ENCODE measurements at places on chromosomes 2 and 18.

- no peak overlapping the region for H3K4me3 ChIP-seq
- DNase-seq, result no peak
- H3K4me1 ChIP-seq, result peaks cover 24% of the 10 kb centered on the region
- peaks cover 65% of the 10 kb centered on the region for H3K36me3 ChIP-seq
- H3K27ac ChIP-seq, result no peak overlapping the region
Measured at GRCh38 chr2:119371111-119371510, 4.3 kb downstream of the DBI start.

GRCh38 chr18:74081966-74082741 is 65.5 kb downstream of the FBXO15 start:
- peaks cover 13% of the 10 kb centered on the region for H3K4me1 ChIP-seq
- peak overlapping the region; percentile 57 for H3K4me3 ChIP-seq
- no peaks in the 10 kb centered on the region for H3K36me3 ChIP-seq
- peak; percentile 21 for DNase-seq
- H3K27me3 ChIP-seq, result peaks cover 8% of the 10 kb centered on the region
- H3K27ac ChIP-seq, result peak overlapping the region; percentile 62

DNA sequence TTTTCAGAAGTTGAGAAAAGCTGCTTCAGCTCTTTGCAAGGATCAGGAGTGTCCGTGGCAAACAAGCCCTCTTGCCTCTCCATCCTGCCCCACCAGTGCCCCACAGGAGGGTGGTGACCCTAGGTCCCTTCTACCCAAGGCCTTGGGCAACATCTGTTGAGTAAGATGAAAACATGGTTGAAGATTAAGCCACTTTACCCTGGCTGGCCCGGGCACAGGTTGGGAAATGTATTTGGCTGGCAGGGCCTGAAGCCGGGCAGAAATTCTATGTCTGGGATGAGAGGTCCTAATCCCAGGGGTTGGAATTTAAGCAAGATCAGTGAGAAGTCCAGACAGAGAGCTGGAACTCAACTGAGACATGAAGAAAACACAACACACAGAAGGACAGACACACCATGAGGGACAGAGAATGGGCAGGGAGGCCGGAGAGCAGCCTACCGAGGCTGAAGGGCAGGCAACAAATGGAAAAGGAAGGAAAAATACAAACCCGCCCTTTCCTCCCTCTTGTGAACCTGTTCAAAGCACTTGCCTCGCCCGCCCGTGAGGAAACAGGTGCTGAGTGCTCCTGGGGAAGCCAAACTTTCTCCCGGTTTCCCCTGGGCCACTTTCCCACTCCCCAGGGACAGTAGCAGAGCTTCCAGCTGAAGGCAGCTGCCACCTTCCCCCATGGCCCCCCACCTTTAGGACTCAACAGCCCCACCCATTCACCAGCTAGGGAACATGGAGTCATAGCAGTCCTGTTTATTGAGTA is 86.1 kb downstream of the TNS1 start:
- H3K4me3 ChIP-seq, result no peak overlapping the region
- H3K27ac ChIP-seq, result no peak overlapping the region
- peaks cover 3% of the 10 kb centered on the region for H3K36me3 ChIP-seq
- no peaks in the 10 kb centered on the region for H3K4me1 ChIP-seq
- H3K27me3 ChIP-seq, result peaks cover 87% of the 10 kb centered on the region

GRCh38 chr2:223019390-223019930 is 32.5 kb upstream of the KCNE4 start:
- no peak for DNase-seq
- H3K4me3 ChIP-seq, result no peak overlapping the region
- no peaks in the 10 kb centered on the region for H3K36me3 ChIP-seq
- H3K27me3 ChIP-seq, result peaks cover 9% of the 10 kb centered on the region
- no peak overlapping the region for H3K27ac ChIP-seq

DNA sequence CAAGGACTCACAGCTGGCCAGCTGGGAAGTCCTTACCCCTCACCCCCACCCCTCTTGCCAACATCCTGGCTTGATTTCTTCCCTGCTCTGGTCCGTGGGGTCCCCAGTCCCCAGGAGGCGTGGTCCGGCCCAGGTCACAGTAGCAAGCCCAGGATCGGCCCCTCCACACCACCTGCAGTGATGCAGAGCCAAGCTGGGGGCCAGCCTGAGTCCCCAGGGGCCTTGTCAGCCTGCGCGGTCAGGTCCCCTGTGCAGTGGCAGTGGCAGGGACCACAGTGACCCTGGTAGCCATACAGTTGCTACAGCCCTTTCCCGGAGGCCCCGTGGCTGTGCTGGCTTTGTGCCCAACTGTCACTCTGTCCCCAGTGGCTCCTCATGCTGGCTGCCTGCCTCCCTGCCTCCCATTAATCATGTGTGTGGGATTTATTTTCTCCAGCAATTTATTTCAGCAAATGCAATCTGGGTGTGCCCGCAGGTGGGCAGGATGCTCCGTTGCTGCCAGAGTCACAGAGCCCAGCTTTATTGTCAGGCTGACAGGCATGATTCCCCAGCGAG is 8.8 kb upstream of the PRSS56 start:
- no peaks in the 10 kb centered on the region for H3K36me3 ChIP-seq
- H3K4me1 ChIP-seq, result no peaks in the 10 kb centered on the region
- H3K27ac ChIP-seq, result no peak overlapping the region
- no peak for DNase-seq
- H3K4me3 ChIP-seq, result no peak overlapping the region

GRCh38 chr18:52465391-52465790 is 125.4 kb downstream of the DCC start:
- no peak for DNase-seq
- H3K27ac ChIP-seq, result no peak overlapping the region
- no peaks in the 10 kb centered on the region for H3K27me3 ChIP-seq
- no peaks in the 10 kb centered on the region for H3K36me3 ChIP-seq
- no peaks in the 10 kb centered on the region for H3K4me1 ChIP-seq
- no peak overlapping the region for H3K4me3 ChIP-seq

GRCh38 chr2:2464094-2464493 is 133.0 kb upstream of the MYT1L start:
- H3K4me1 ChIP-seq, result no peaks in the 10 kb centered on the region
- no peaks in the 10 kb centered on the region for H3K36me3 ChIP-seq
- H3K27ac ChIP-seq, result no peak overlapping the region
- no peaks in the 10 kb centered on the region for H3K27me3 ChIP-seq
- H3K4me3 ChIP-seq, result no peak overlapping the region

GRCh38 chr2:184524551-184525382 is 73.6 kb upstream of the ZNF804A start:
- H3K4me1 ChIP-seq, result no peaks in the 10 kb centered on the region
- H3K27me3 ChIP-seq, result no peaks in the 10 kb centered on the region
- DNase-seq, result no peak
- no peaks in the 10 kb centered on the region for H3K36me3 ChIP-seq

- no peaks in the 10 kb centered on the region for H3K4me1 ChIP-seq
- DNase-seq, result no peak
- no peak overlapping the region for H3K27ac ChIP-seq
- H3K36me3 ChIP-seq, result no peaks in the 10 kb centered on the region
Measured at GRCh38 chr2:6352247-6352646, 513.5 kb downstream of the CMPK2 start.

GRCh38 chr18:37247497-37248161 is 318.0 kb downstream of the CELF4 start:
- no peak for DNase-seq
- peaks cover 69% of the 10 kb centered on the region for H3K27me3 ChIP-seq
- H3K36me3 ChIP-seq, result peaks cover 2% of the 10 kb centered on the region
- H3K4me1 ChIP-seq, result peaks cover 1% of the 10 kb centered on the region

DNA sequence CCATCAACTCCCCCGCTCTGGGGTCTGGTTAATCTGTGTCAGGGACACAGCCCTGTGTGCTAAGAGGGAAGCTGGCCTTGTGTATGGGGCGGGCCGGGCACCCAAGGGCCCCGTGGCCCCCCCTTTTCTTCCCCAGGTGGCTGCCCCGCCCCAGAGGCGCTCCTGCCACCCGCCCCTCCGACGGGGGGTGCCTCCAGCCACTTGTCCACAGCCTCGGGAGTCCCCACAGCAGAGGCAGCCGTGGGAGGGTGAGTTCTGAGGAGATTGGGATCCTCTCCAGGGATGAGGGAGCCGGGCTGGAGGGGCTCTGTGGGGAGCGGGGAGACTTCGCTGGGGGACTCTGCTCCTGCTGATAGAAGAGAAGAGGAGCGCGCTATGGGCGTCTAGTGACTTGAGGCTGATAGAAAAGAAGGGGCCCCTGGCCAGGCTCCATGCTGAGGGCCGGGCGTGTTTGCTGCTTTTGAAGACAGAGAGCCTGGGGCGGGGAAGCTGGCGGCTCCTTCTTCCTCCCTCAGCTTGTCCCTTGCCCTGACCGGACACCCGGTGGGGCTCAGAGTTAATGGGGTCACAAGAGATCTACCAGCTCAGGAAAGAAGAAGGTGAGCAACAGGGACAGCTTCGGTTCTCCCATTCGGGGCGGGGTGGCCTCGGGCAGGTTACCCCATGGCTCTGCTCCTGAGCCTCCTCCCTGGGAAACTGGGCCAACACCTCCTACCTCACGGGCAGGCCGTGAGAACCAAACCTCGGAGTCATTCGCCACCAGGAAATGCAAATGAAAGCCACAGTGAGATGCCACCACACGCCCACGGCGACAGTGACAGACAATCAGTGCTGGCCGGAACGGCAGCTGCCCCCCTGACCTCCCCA is 89.4 kb upstream of the TAF1B start:
- DNase-seq, result peak; percentile 50
- H3K4me3 ChIP-seq, result peak overlapping the region; percentile 91
- peaks cover 12% of the 10 kb centered on the region for H3K36me3 ChIP-seq
- peak overlapping the region; percentile 95 for H3K27ac ChIP-seq
- peaks cover 56% of the 10 kb centered on the region for H3K4me1 ChIP-seq

- peaks cover 63% of the 10 kb centered on the region for H3K4me1 ChIP-seq
- DNase-seq, result no peak
- H3K36me3 ChIP-seq, result peaks cover 29% of the 10 kb centered on the region
- peak overlapping the region; percentile 94 for H3K27ac ChIP-seq
- no peaks in the 10 kb centered on the region for H3K27me3 ChIP-seq
Measured at GRCh38 chr2:174635776-174636404, 38.3 kb upstream of the WIPF1 start.

DNA sequence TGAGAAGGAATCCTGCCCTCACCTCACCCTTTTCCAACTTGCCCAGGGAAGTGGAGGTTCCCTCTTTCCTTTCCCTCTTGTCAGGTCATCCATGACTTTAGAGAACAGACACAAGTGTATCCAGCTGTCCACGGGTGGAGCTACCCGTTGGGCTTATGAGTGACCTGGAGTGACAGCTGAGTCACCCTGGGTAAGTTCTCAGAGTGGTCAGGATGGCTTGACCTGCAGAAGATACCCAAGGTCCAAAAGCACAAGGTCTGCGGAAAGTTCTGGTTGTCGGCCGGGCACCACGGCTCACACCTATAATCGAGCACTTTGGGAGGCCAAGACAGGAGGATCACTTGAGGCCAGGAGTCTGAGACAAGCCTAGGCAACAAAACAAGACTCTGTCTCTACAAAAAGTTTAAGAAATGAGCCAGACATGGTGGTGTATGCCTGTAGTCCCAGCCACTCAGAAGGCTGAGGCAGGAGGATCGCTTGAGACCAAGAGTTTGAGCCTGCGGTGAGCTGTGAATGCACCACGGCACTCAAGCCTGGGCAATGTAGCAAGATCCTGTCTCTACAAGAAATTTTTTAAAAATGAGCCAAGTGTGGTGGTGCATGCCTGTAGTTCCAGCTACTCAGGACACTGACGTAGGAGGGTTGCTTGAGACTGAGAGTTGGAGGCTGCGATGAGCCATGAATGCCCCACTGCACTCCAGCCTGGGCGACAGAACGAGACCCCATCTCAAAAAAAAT is 14.0 kb upstream of the CNDP1 start:
- H3K27me3 ChIP-seq, result no peaks in the 10 kb centered on the region
- H3K36me3 ChIP-seq, result peaks cover 55% of the 10 kb centered on the region
- H3K27ac ChIP-seq, result peak overlapping the region; percentile 46
- H3K4me1 ChIP-seq, result no peaks in the 10 kb centered on the region
- no peak overlapping the region for H3K4me3 ChIP-seq
- DNase-seq, result no peak

- no peaks in the 10 kb centered on the region for H3K4me1 ChIP-seq
- no peak overlapping the region for H3K27ac ChIP-seq
- no peaks in the 10 kb centered on the region for H3K36me3 ChIP-seq
- H3K4me3 ChIP-seq, result no peak overlapping the region
- H3K27me3 ChIP-seq, result peaks cover 41% of the 10 kb centered on the region
Measured at GRCh38 chr2:191927991-191928390, 81.1 kb upstream of the CAVIN2 start.

DNA sequence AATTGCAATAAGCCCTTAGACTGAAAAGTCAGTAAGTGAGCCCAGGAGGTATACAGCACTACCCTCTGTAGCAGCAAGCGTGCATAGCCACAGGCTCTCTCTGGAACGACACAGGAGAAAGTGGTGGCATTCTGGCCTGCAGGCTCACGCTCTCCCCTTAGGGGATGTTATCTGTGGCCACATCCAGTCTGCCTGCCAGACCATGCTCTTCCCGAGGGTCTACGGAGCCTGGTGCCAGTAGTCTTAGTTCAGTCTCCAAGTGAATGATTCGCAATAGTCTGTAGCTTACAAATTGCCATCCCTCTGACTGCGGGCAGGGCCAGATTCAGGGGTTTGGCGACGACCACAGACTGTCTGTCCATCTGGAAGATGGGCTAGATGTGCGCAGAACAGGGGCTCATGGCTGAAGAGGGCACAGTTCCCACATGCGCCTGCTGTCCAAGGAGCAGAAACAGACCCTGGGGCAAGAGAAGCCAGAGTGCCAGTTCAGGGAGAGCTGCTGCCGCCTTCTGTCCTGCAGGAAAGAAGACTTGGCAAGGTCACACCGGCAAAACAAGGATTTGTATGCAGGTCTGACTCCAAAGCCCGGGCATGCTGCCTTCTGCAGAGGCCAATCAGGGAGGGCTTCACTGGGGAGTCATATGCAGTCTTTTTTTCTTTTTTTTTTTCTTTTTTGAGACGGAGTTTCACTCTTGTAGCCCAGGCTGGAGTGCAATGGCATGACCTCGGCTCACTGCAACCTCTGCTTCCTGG is 3.5 kb upstream of the KLF11 start:
- H3K36me3 ChIP-seq, result peaks cover 26% of the 10 kb centered on the region
- peaks cover 24% of the 10 kb centered on the region for H3K4me1 ChIP-seq
- no peak for DNase-seq
- H3K27me3 ChIP-seq, result no peaks in the 10 kb centered on the region
- no peak overlapping the region for H3K4me3 ChIP-seq

GRCh38 chr2:156489195-156489594 is 53.0 kb downstream of the GPD2 start:
- H3K27ac ChIP-seq, result no peak overlapping the region
- no peaks in the 10 kb centered on the region for H3K27me3 ChIP-seq
- no peak overlapping the region for H3K4me3 ChIP-seq
- peaks cover 25% of the 10 kb centered on the region for H3K4me1 ChIP-seq

- no peaks in the 10 kb centered on the region for H3K36me3 ChIP-seq
- no peak overlapping the region for H3K27ac ChIP-seq
- no peaks in the 10 kb centered on the region for H3K4me1 ChIP-seq
- H3K4me3 ChIP-seq, result no peak overlapping the region
- DNase-seq, result no peak
Measured at GRCh38 chr18:59631583-59632181, 65.5 kb downstream of the CCBE1 start.

GRCh38 chr2:194491409-194492115 is 1165.5 kb upstream of the SLC39A10 start:
- no peaks in the 10 kb centered on the region for H3K36me3 ChIP-seq
- H3K27ac ChIP-seq, result no peak overlapping the region
- DNase-seq, result no peak
- H3K27me3 ChIP-seq, result no peaks in the 10 kb centered on the region
- no peaks in the 10 kb centered on the region for H3K4me1 ChIP-seq

- H3K36me3 ChIP-seq, result peaks cover 14% of the 10 kb centered on the region
- H3K27me3 ChIP-seq, result no peaks in the 10 kb centered on the region
- peaks cover 38% of the 10 kb centered on the region for H3K4me1 ChIP-seq
Measured at GRCh38 chr2:224922142-224922727, 120.0 kb downstream of the DOCK10 start.

GRCh38 chr2:108579623-108580022 is 45.4 kb downstream of the LIMS1 start:
- H3K4me3 ChIP-seq, result no peak overlapping the region
- peaks cover 17% of the 10 kb centered on the region for H3K4me1 ChIP-seq
- DNase-seq, result no peak
- no peaks in the 10 kb centered on the region for H3K27me3 ChIP-seq
- peaks cover 5% of the 10 kb centered on the region for H3K36me3 ChIP-seq

Measured in effector memory CD8-positive, alpha-beta T cell (primary cell).